Activated CD8-positive, alpha-beta T cell treated with anti-CD3 and anti-CD28 coated beads for 36 hours (primary cell): ENCODE measurements at places on chromosomes 3 and 15. TPM values are rescaled to one million over a fixed set of nuclear protein-coding genes. Genes with fewer than 3 reads are reported as not detected.

DNA sequence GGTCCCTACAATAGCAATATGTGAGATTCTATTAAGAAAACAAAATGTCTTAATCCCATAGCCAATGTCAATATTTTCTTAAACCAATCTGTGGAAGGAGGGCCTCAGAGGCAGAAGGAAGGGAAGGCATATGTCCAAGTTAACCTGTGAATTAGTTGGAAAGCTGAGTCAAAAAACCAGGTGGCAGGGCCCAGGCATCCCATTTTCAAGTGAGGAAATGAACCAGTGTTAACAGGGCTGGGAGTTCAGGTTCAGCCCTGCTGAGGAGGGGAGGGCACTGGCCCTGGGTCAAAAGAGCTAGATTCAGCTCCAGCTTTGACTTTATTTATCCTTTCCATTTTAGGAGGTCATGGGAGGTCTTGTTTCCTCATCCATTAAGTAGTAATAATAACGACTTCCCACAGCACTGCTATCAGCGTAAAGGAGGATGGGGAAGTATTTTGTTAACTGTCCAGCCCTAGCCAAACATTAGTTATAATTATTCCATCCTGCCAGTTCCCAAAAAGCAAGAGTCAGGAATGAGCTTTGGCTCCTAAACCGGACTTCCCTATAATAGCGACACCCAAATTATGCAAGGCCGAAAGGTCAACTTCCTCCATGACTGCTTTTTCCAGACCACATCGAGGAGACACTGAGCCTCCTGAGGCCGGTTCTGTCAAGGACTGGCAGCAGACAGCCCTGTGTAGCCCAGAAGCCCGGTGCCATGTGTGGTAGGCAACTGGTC lies 3.2 kb downstream of the MASP1 start:
- DNase-seq, result no peak

DNA sequence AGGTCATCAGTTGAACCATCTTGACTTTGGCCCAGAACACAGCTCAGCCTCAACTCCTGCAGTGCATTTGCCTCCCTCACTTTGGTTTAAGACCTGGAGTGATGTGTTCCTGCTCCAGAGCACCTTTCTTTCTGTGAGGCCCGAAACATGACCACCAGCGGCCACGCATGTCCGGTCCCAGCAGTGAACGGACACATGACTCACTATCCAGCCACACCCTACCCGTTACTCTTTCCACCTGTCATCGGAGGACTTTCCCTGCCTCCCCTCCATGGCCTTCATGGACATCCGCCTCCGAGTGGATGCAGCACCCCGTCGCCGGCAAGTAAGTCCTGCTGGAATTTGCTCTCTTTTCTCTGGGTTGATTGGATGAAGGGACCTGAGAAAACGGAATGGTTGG lies 253.8 kb upstream of the RARB start:
- no peak for DNase-seq

GRCh38 chr3:130795396-130795795 lies 48.8 kb upstream of the PIK3R4 start:
- DNase-seq, result no peak

DNA sequence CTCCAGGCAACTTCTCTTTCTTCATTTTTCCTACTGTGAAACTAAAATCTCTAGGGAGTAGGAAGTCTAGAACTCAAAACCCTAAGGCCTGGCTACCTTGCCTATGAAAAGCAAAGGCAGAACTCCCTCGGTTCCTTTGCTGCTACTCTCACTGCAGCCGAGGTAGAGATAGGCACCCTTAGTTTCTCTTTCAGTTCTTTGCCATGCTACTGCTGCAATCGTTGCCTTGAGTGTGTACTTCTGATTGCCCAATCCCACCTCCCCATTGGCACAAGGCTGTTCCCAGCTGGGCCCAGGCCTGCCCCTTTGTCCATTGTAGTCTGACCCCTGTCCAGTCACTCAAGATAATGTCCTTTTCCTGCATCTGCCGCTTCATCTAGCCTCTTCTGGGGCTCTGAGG lies 92.3 kb upstream of the MRPS22 start:
- DNase-seq, result no peak

GRCh38 chr3:14410503-14411165 lies 8.2 kb downstream of the SLC6A6 start:
- peak; percentile 60 for DNase-seq

DNA sequence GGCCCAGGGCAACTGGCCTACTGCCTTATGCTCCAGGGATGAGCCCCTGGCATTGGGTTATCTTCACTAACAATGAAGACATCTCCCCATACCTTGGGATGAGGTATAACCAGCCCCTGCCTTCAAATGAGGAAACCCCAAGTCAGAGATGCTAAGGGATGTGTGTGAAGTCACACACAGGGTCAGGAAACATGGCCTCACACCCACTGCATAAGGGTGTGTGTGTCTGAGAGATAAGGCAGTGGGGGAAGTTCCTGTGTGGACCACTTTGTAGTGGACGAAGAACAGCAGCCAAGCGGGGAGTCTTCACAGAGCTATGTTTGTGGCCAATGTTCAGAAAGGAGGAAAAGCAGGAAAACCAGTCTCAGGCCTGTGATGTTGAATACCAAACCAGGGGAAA lies 10.5 kb downstream of the ELP6 start:
- no peak for DNase-seq

GRCh38 chr3:168989396-168989795 lies 674.1 kb downstream of the MECOM start:
- DNase-seq, result no peak

DNA sequence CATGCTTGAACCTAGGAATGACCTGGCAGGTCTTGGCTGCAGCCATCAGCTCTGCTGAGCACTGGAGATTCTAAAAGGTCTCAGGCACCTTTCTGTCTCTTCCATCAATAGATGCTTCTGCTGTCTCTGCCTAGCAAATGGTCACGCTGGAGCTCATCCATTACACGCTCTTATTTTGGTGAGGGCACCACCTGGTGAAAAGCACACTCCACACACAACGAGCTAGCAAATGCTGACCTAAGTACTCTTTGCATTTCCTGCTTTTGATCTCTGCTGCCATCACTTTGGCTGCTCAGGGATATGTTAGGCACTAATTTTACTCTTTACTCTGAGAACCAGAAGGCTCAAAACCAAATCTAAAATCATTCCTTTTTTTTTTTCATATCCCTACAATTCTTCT lies 91.3 kb downstream of the RAB11A start:
- DNase-seq, result no peak

DNA sequence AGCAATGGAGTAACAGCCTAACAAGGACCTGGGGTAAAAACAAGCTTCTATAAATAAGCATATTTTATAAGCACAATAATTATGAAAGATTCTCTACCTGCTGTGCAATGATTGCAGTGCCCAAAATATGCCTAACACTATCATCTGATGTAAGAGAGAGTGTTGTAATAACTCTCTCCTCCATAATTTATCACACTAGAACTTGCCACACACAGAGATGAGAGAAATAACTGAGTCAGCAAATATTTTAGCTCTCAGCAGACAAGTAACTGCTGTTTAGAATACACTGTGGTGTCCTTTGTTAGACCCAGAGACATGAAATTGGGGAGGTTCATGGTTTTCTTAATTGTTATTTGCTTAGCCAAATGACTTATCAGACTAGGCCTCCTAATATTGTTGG lies 105.3 kb upstream of the ACP3 start:
- no peak for DNase-seq

DNA sequence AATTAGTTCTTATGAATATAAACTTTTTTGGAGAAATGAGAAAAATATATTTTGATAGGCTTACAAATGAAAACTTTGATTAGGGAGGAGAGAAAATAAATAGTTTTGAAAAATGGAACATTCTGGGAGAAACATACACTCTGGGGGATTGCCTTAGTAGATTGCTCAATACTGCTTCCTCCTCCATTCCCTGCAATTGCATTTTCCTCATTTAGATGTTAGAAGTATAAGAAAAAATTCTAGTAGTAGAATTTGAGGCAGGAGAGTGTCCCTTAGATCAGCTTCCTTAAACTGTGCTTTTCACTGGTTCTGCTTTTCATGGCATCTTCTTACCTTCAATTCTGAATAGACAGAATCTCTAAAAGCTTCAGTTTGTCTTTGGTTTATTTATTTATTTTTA lies 46.2 kb upstream of the CTDSPL2 start:
- DNase-seq, result no peak

DNA sequence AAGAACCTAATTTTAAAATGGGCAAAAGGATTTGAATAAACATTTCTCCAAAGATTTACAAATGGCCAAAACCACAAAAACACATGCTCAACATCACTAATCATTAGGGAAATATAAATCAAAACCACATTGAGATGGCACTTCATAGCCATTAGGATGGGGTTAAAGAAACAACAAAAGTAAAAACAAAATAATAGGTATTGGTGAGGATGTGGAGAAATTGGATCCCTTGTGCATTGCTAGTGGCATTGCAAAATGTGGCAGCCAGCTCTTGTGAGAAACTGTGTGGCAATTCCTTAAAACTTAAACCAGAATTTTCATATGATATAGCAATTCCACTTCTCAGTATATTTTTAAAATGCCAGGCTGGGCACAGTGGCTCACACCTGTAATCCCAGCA lies 126.5 kb downstream of the STT3B start:
- DNase-seq, result no peak

- DNase-seq, result no peak
These were observed 37.7 kb upstream of the FRMD4B start for GRCh38 chr3:69423463-69424155.

DNA sequence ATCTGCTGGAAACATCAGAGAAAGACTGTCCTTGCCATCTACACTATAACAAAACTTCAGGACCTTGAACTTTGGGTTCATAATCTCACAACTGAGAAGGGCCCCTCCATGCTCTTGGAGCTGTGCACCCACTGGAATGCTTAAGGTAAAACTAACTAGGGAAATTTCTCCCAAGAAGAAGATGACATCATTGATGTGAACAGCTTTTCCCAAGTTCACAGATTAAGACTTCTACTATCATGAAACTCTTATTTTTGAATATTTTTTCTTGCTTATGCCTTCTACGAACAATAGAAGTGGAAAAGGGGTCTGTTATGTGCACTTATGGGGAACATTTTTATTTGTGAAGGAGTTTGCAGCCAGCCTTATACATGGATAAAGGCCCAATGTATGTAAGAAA lies 5.0 kb downstream of the CYP11A1 start:
- no peak for DNase-seq

DNA sequence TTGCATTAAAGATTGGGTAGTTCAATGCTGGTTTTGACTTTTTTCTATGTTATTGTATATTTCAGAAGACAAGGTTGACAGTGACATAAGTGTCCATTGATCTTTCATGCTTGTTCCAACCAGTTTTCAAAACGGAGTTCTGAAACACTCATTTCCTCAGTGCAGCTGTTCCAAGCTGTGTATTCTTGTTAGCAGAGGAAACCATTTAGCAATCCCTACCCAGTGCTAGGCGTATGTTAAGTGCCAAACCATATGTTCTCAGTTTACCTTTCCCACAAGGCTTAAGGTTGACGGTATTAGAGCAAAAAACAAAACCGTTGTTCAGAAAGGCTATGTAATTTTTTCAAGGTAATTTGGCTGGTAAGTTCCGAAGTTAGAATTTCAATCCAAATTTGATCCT lies 9.1 kb downstream of the ATOSA start:
- DNase-seq, result no peak

DNA sequence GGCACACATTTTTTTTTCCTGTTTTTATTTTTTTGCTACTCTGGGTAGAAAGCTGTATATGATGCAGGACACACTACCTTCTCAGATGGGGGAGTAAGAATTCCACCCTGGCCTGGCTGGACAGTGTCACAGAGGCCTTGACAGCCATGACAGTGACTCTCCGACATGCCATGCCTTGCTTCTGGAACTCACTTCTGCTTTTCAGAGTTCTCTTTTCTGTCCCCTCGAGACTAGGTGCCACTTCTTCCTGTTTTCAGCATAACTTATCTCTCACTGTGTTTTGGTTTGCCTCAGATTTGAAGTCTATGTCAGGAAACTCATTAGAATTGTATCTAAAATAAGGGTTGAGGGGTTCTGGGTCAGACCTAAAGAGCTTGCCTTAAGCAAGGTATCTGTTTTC lies 69.1 kb upstream of the SEC13 start:
- DNase-seq, result no peak

GRCh38 chr3:2623436-2623835 lies 486.7 kb downstream of the IL5RA start:
- DNase-seq, result no peak

DNA sequence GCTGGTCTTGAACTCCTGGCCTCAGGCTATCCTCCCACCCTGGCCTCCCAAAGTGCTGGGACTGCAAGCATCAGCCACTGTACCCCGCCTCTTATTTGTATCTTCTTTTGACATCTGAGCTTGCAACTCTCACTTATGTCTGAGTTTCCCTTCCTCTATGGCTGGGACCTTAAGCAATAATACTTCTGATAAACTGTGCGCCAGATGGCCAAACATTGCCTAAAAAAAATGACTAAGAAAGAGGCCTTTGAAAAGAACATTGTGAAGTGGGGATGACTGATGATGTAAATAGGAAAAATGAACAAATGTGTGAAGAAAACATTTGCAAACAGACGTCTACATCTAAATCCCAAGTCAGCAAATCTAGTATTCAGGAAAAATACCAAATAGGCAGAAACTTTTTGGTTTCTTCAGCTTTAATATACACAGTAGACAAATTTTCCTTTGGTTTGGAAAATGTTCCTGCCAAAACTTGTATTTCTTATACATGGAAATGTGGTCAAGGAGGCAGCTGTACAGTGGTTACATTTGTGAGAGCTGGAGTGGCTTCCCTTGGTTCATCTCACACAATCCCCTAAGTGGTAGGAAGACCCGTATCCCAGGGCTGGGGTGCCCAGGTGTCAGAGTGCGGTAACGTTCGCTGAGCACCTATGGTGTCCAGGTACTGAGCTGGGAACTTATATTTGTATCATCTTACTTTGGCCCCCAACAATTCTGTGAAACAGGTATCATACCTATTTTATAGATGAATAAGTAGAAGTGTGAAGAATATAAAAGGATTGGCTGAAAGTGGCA lies 11.6 kb upstream of the TFRC start:
- DNase-seq, result no peak

- DNase-seq, result no peak
These were observed 47.8 kb upstream of the ADGRG7 start for GRCh38 chr3:100561459-100562158.

- peak; percentile 18 for DNase-seq
These were observed 152.7 kb downstream of the CD47 start for GRCh38 chr3:107938143-107938542.

- no peak for DNase-seq
These were observed 39.3 kb downstream of the RHCG start for GRCh38 chr15:89457086-89457485.

DNA sequence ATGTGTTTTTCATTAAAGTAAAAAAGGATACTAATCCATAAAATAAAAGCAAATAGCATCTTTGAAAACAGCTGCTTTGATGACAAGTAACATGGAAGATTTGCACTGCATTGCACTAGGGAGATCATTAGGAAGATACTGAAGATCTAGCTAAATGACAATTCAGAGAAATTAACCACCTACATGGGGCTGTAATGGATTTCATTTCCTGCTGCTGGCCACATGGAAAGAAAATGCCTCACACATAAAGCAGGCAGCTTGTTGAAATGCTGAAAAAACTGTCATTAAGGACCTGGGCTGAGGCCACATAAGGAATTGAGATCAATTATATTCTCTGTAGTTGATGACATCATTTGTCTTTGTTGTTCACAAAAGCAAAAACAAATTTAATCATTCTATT lies 94.1 kb downstream of the PYDC2 start:
- DNase-seq, result no peak

Gene CILP
- total RNA-seq, result not detected

Gene CAV3
- total RNA-seq, result not detected

Gene PLA2G4D
- total RNA-seq, result not detected

Gene TMEM207
- not detected for total RNA-seq

Gene ITIH4
- total RNA-seq, result 3.9 TPM

Gene CCDC174
- 16.2 TPM for total RNA-seq

Gene ILDR1
- not detected for total RNA-seq

Gene GOLGA6L4
- 1.0 TPM for total RNA-seq
